ENCODE measurements at places on chromosomes 5 and 9.

- no peak for DNase-seq
Observed at GRCh38 chr5:166353580-166353979, 1937.9 kb upstream of the WWC1 start.

GRCh38 chr9:8863069-8863468 lies 1063.5 kb upstream of the DMAC1 start:
- no peak for DNase-seq

GRCh38 chr5:127586066-127586770 lies 62.7 kb upstream of the CTXN3 start:
- no peak for DNase-seq

DNA sequence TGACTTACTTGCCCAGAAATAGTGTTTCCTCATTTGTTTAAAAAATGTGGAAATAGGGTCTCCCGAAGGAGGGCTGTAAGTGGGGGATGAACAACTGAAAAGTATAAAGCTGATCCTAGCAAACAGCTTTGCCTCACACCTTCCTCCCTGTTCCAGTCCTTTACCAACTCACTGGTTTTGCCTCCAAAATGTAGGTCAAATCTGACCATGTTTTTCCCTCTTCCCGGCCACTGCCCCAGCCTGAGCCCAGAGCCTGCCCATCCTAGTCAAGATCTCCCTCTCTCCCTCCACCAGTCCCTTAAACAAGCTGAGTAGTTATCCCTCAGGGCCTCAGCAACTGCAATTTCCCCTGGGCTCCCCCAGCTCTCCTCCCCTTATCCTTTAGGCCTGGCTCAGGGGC lies 82.4 kb upstream of the FBXW11 start:
- no peak for DNase-seq

DNA sequence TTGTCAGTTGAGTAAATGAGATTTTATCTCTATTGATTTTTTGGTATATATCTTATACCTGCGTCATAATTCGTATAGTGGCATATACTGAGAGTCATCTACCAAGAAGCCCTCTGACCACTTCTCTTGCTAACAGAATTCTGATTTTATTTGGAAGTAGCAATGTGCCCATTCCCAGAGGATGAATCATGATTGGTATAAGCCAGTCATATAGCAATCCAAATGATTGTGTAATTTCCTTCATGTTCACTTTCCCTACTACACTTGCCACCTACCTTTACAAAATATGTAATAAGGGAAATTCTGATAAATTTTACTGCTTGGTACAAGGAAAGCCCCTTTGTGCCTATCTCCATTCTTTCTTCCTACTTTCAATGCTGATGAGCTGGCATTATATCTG lies 16.1 kb upstream of the ZNF462 start:
- no peak for DNase-seq
